A549 treated with CORT108297 at 1 μM for 4 hours (cell line): ENCODE measurements at places on chromosomes 12 and 14. TPM values are rescaled to one million over a fixed set of nuclear protein-coding genes. Genes with fewer than 3 reads are reported as not detected.

GNG2 gene
- total RNA-seq = 2.1 to 3.3 TPM (median 2.7 TPM) in 5 replicates

CLBA1 gene
- total RNA-seq = 16.2 to 18.0 TPM (median 17.4 TPM) in 5 replicates

CDCA3 gene
- 80.3 to 93.7 TPM (median 82.1 TPM) in 5 replicates for total RNA-seq

MYRFL gene
- total RNA-seq = 0.06 to 0.08 TPM (median 0.07 TPM) in 3 of 5 replicates, not detected in the others

GALNT4 gene
- total RNA-seq = 4.8 to 7.2 TPM (median 7.0 TPM) in 5 replicates

SELPLG gene
- total RNA-seq = 0.63 to 1.4 TPM (median 0.83 TPM) in 5 replicates

GRIP1 gene
- total RNA-seq = 2.2 to 5.4 TPM (median 3.5 TPM) in 5 replicates

PTPRO gene
- 0.02 to 0.09 TPM (median 0.05 TPM) in 4 of 5 replicates, not detected in the other for total RNA-seq

MMP14 gene
- 0.51 to 0.69 TPM (median 0.68 TPM) in 5 replicates for total RNA-seq

BORCS5 gene
- 7.5 to 10.2 TPM (median 8.9 TPM) in 5 replicates for total RNA-seq

ART4 gene
- total RNA-seq = 0.09 TPM in 1 of 5 replicates, not detected in the others

FOXM1 gene
- total RNA-seq = 86.3 to 96.8 TPM (median 90.3 TPM) in 5 replicates

HOXC11 gene
- 0.39 to 0.65 TPM (median 0.54 TPM) in 5 replicates for total RNA-seq

MYF5 gene
- not detected in 5 replicates for total RNA-seq

NPAS3 gene
- not detected in 5 replicates for total RNA-seq

CIDEB gene
- 0.18 to 0.66 TPM (median 0.20 TPM) in 5 replicates for total RNA-seq

PELI2 gene
- total RNA-seq = 0.62 to 1.3 TPM (median 0.93 TPM) in 5 replicates

MIA2 gene
- total RNA-seq = 22.4 to 24.3 TPM (median 22.8 TPM) in 5 replicates

KCNK13 gene
- total RNA-seq = 0.03 to 0.17 TPM (median 0.14 TPM) in 5 replicates

FGF6 gene
- not detected in 5 replicates for total RNA-seq

RTN1 gene
- total RNA-seq = 0.02 to 0.06 TPM in 2 of 5 replicates, not detected in the others

CD69 gene
- total RNA-seq = not detected in 5 replicates

RIN3 gene
- total RNA-seq = 17.8 to 25.6 TPM (median 23.9 TPM) in 5 replicates

SRRM4 gene
- total RNA-seq = not detected in 5 replicates

KLRC3 gene
- total RNA-seq = 0.12 to 0.40 TPM (median 0.23 TPM) in 5 replicates

TPH2 gene
- total RNA-seq = 0.03 to 0.07 TPM in 2 of 5 replicates, not detected in the others
